ENCODE measurements at places on chromosomes 11 and 22.
A peak's percentile ranks its signal among the peaks of the same experiment; 100 is the strongest.

DNA sequence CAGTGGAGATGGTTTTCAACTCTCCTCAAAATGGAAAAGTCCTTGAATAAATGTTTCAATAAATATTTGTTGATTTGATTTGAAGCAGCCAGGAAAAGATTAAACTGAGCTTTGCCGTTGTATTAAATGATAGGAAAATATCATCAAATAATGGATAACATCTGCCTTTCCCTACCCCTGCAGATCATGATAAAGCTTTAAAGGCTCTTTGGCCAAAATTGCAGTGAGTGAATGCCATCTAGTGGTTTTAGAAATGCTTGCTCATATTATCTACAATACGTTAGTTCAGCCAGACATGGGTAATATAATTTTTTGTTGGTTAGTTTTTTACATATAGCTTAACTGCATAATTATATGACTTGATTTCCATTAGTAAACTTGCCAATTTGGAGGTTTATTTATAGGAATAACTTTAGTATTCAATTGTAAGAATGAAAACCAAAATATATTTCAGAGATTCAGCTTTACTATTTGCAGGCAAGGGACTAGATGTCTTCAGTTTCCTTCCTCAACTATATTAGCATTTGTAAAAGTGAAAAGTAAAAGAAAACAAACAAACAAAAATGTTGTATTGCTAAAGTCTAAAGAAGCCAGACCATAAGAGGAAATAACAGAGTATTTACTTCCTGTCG, 159.2 kb downstream of the MSANTD4 start:
- H3K27ac ChIP-seq: no peak overlapping the region
- no peak overlapping the region for H3K4me3 ChIP-seq
- no peak for DNase-seq
- H3K36me3 ChIP-seq: no peaks in the 10 kb centered on the region
- H3K4me1 ChIP-seq: no peaks in the 10 kb centered on the region

DNA sequence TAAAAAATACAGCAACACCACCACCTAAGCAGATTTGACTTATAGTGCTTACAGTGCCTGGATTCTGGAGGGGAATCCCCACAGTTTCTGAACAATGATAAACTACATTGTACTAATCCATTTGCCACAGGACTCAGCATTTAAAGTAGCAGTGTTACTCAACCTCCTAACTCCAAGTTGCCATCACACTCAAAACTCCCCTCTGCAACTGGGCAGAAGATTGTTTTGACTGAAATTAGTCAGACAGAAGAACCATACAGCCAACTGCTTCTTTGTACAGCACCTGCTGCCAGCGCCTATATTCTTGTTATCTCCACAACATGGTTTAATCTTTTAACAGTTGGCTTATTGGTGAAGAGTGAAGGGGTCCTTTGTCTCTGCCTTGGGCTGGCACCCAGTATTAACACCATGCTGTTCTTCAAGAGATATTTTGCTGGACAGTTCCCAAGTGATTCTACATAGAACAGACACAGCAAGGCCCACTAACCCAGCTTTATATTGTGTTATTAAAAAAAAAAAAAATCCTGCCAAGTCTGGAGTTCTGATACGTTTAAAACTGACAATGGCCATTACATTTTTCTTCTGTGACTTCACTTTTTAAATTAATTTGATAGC, 273.2 kb downstream of the DCDC1 start:
- H3K4me3 ChIP-seq: no peak overlapping the region
- DNase-seq: no peak
- no peak overlapping the region for H3K27ac ChIP-seq
- H3K4me1 ChIP-seq: no peaks in the 10 kb centered on the region
- H3K36me3 ChIP-seq: no peaks in the 10 kb centered on the region

DNA sequence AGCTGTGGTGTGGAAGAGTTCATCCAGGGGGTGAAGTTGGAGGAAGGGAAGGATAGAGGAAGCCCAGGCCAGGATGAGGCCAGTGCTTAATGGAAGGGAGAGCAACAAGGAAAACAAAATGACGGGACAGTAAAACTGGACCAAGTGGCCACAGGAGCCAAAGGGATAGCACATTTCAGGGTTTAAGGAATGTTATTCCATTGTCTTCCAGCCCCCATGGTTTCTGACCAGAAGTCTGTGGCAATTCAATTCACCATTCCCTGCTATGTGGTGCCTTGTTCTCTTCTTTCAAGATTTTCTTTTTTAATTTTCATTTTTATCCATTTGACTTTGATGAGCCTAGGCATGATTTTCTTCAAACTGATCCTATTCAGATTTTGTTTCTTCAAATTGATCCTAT, 22.5 kb downstream of the IGF2 start:
- H3K4me1 ChIP-seq: no peaks in the 10 kb centered on the region
- H3K4me3 ChIP-seq: no peak overlapping the region
- H3K27ac ChIP-seq: no peak overlapping the region
- peaks cover 22% of the 10 kb centered on the region for H3K27me3 ChIP-seq
- no peak for DNase-seq

DNA sequence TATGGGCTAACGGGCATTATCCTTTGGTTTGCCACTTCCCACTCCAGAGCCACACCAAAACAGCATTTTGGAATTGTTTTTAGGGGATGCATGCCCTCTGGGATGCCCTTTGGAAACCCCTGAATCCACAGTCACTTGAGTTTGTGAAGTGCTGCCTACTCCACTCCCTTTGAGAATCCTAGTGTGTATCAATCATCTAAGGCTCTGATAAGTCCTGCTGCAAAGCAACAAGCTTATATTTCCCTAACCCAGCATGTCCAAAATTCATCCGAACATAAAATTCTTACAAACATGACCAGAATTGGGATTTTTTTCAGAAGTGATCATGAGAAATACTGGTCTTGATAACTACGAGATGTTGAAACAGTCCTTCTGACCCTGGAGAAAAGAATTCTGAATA, 387.9 kb downstream of the MN1 start:
- no peak for DNase-seq
- no peak overlapping the region for H3K27ac ChIP-seq
- H3K4me1 ChIP-seq: no peaks in the 10 kb centered on the region
- no peak overlapping the region for H3K4me3 ChIP-seq

- no peak overlapping the region for H3K27ac ChIP-seq
- DNase-seq: no peak
- H3K4me3 ChIP-seq: no peak overlapping the region
- H3K27me3 ChIP-seq: no peaks in the 10 kb centered on the region
These were observed 77.1 kb downstream of the TP53I11 start for GRCh38 chr11:44873537-44873936.

GRCh38 chr11:67287355-67288197, 1.5 kb upstream of the ANKRD13D start:
- H3K27me3 ChIP-seq: no peaks in the 10 kb centered on the region
- H3K36me3 ChIP-seq: peaks cover 85% of the 10 kb centered on the region
- DNase-seq: peak; percentile 60
- H3K4me1 ChIP-seq: peaks cover 63% of the 10 kb centered on the region
- H3K4me3 ChIP-seq: peak overlapping the region; percentile 81

DNA sequence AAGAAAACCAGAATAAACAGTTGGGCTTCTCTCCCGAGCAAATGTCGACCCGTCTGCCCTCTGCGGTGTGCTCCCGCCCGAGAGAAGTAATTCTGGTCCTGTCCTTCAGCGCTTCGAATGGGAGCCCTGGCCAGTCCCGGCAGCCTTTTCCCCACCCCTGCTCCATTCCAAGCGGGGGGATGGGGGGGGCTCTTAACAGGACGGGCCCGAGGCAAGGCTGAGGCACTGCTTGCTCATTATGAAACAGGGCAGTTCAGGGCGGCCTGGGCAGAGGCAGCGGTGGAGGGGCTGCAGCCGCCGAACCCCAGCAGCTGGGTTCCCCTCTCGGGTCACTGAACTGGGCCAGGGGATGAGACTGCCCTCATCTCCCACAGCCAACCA, 9.1 kb downstream of the BACE1-AS start:
- H3K4me3 ChIP-seq: no peak overlapping the region
- peaks cover 4% of the 10 kb centered on the region for H3K4me1 ChIP-seq
- H3K27me3 ChIP-seq: no peaks in the 10 kb centered on the region
- H3K27ac ChIP-seq: no peak overlapping the region

DNA sequence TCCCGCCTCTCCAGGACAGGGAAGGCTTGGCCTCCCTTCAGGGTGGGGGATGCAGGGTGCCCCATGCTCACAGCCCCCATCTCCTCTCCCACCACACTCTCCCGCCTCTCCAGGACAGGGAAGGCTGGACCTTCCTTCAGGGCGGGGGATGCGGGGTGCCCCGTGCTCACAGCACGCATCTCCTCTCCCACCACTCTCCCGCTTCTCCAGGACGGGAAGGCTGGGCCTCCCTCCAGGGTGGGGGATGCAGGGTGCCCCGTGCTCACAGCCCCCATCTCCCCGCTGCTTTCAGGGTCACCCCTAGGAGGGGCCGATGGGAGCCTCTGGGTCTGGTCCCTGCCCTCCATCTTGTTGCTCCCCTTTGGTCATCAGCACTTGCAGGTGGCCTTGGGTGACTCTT, 348.0 kb downstream of the CTTN start:
- no peak for DNase-seq
- no peaks in the 10 kb centered on the region for H3K36me3 ChIP-seq
- no peak overlapping the region for H3K27ac ChIP-seq
- H3K4me3 ChIP-seq: no peak overlapping the region
- peaks cover 32% of the 10 kb centered on the region for H3K27me3 ChIP-seq

DNA sequence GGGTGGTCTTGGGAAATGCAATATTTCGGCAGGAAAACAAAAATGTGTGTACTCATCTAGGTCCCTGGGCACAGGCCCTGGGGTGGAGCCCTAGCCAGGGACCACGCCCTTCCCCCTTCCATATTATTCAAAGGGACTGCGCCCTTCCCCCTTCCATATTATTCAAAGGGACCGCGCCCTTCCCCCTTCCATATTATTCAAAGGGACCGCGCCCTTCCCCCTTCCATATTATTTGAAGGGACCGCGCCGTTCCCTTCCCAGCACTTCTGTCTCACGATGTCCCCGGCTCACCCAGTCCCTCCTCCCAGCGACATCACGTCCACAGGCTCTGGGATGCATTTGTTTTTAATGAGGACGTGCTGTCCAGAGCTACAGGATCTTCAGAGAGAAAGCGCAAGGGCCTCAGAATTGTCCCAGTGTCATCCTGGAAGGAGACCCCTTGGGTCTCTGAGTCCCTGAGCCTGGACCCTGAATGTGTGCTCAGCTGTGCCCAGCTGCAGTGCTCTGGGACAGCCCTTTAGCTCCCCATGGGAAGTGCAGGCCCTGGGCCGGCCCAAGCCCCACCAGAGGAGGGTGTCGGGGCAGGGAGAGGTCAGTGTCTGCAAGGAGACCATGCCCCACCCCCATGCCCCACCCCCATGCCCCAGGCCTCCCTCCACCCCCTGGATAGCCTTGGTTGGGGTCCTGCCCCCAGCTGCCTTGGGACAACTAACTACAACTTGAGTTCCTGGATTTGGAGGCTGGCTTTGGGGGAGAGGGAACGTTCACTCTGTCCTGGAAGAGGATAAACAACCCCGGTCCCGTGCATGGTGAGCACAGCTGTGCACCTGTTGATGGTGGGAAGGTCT, 810.0 kb downstream of the BRD1 start:
- no peaks in the 10 kb centered on the region for H3K4me1 ChIP-seq
- H3K36me3 ChIP-seq: no peaks in the 10 kb centered on the region
- no peak overlapping the region for H3K4me3 ChIP-seq
- no peaks in the 10 kb centered on the region for H3K27me3 ChIP-seq
- DNase-seq: peak; percentile 8

DNA sequence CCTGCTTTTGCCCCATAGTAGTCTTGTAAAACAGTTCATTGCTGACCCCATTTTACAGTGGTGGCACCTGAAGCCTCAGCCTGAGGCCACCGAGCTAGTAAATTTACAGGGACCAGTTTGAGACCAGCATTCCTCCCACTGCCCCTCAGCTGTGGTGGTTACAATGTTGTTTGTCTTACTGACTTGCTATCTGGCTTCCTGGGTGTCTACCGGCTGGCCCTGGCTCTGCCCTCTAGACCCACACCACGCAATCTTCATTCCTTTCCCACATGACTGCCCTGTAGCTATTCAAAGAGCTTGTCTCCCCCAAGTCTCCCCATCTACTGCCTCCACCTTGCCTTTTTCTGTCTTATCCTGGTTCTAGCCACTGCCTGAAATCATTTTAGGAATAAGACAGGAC, 20.8 kb downstream of the PIK3IP1 start:
- H3K4me3 ChIP-seq: no peak overlapping the region
- peaks cover 86% of the 10 kb centered on the region for H3K36me3 ChIP-seq
- H3K27me3 ChIP-seq: no peaks in the 10 kb centered on the region
- no peak for DNase-seq
